ENCODE measurements at places on chromosomes 7 and 10.
A peak's percentile ranks its signal among the peaks of the same experiment; 100 is the strongest.

- no peak for DNase-seq
Observed at GRCh38 chr10:99285881-99286280, 43.3 kb upstream of the CNNM1 start.

DNA sequence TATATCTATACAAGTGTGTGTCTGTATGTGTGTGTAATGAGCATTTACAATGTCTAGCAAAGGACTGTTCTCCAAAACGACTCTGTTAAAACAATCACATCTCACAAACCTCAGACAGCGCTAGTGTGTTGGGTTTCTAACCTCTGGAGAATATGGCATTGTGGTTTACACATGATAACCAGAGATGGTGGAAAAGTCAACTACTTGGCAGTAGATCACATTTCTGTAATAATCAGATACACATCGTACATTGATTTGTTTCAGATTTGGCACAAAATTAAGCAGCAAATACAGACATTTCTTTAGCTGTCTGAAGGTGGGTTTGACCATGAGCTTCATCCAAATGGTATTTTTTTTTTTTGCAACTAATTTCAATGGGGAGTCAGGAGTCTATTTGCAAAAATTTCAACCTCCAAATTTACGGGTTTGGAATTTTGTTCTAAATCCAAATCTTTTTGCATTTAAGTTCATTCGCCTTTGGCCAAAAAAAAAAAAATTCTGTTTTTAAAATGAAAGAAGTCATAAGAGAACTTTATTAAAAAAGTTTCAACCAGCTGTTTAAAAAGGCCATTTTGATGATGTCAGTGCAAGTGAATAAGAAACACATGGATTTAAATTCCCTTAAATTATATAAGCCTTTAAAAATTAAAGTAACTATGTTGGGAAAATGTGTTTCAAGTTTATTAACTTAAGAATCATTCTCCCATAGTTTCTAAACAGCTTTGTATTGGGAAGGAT, 127.8 kb downstream of the TMEM26 start:
- DNase-seq: no peak

DNA sequence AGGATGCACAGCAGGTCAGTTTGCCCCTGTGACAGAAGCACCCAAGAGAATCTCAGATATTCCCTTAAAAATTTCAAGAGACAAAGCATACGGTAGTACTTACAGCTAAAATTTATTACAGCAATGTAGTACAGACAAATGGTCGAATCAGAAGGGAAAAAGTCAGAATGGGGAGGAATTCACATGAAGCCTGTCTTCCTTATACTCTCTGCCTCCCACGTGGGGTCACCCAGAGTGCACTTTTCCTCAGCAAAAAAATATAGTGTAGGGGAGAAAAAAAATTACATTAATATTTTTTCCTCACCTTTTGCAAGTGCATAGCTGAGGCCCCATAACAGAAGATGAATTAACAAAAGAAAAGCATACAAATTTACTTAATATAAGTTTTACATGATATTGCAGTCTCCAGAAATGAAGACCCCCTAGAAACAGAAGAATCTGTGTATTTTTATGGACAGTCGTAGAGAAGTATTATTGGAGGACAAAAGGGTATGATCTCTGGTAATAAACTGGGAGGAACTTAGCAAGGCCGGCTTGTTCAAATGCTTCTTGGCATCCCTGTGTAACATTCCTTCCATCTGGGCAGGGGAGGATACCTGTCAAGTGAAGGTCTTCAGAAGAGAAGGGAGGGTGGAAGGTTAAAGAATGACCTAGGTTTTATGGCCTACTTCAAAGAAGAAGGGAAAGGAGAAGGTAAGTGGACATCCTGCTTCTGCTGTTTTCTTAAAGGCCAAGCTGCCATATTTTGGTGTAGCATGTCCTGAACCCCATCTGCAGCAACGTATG, 270.6 kb upstream of the MAGI2 start:
- no peak for DNase-seq

DNA sequence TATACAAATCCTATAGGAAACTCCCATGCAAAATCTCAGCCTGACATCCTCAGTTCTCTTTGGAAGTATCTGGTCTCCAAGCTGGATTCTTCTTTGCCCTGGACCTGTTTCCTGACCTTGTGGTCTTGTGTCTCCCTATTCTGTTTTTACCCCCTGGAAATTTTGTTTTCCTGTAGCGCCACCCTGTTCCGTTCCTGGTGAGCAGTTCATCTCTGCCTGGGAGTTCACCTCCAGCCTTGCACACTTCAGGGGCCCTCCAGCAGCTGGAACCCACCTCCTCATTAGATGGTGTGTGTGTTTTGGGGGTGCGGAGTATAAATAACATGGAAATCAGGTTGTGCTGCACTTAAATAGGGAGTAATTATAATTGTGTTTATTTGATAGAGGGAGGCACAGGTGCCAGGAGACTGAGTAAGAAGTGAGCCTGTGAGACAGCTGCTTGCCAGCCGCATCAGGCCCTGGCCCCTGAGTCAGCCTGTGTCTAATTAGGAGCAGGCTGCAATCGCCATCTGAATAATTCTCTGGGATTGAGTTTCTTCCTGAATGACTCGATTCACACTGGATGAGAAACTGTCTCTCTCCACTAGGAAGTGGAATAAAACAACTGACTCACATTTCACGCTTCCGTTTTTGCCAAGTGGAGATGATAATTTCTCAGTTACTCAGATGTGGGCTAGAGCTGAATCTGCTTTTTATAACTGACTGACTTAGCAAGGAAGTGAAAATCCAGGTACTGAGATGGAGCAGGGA, 69.4 kb upstream of the HECTD2 start:
- DNase-seq: peak; percentile 61

DNA sequence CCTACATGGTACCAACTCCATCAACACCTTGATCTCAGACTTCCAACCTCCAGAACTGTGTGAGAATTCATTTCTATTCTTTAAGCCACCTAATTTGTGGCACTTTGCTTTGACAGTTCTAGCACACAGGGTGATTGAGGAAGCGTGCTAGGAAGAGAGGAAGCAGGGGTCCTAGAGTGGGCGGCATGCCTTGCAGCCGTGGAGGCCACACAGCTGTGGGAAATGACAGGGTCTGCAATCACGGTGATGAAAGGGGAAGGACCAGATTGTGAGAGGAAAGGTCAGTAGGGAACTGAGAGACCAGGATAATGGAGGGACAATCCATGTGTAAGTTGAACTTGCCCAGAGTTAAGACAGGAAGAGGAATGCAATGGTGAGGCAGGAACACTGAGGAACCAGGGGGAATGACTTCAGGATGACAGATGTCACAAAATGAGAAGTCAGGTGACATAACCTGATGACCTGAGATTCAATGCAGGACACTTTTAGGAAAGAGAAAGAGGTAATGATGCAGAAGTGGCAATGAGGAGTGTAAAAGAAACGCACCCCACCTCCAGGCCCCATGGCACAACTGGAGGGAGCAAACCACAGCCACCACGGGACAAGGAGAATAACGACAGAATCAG, 87.3 kb upstream of the PIK3CG start:
- no peak for DNase-seq

DNA sequence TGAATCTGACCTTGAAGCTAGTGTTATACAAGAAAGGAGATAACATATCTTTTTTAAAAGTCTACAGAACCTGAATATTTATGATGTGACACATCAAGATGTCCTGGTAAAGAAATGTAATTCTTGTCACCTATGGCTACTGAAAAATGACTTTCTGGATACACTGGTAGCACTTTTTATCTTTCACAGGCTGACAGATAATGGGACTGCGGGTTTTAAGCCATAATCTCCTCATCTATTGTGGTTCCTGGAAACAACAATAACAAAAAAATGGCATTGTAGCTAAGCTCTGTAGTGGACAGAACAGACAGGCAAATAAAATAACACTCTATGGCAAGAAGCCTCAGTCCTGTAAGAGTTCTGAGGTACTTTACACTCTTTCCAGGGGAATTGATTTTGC, 31.6 kb upstream of the YAE1 start:
- no peak for DNase-seq

Measured in left hindlimb (tissue), 1 donor.